T-cell (primary cell): ENCODE measurements at places on chromosomes 5 and 9.

- no peak for DNase-seq
These were observed 173.4 kb upstream of the CDH12 start for GRCh38 chr5:23026252-23027170.

DNA sequence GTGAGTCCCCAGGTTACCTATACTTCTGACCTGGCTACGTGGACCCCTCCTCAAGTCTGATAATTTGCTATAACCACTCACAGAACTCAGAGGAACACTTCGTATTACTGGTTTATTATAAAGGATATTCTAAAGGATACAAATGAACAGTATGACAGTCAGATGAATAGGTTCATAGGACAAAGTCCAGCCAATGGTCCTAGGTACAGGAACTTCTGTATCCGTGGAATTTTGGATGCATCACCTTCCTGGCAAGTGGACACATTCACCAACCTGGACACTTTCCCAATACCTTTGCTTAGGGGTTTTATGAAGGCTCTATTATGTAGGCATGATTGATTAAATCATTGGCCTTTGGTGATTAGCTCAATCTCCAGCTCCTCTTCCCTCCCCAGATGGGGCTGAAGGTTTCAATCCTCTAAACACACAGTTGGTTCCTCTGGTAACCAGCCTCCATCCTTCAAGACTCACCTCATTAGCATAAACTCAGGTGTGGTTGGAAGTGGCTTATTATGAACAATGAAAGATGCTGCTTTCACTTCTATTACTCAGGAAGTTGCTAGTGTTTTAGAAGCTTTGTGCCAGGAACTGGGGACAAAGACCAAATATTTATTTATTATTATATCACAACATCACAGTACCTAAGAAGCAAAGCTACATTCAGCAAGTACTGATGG, 149.6 kb upstream of the ELL2 start:
- DNase-seq, result no peak

DNA sequence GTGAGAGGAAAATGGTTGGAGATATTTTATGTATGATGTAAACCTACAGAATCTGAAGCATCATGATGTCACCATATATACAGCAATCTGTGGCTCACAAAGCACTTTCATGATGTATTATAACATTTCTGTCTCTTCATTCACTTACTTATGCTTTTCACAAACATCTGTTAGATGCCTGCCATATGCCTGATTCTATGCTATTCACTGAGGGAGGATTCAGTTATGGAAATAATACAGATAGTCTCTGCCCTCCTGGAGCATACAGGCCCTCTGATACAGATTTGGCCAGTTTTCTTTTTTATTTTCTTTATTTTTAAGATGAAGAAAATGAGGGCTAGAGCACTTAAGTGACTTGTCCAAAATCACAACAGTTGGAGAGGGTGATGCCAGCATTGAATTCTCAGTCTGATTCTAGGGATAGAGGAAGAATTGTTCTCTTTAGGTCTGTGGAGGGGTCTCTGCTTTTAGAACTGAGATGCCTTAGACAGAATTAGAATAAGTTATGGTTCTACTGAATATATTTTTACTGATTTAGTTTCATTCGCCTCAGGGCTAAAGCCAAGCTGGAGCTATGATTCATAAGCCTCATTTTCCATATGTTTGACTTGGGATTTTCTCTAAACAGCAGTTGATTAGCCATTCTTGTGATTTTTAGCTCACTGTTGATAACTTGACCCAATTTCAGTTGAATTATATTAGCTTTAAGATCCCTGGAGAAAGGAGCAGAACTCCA, 636.4 kb downstream of the PRELID2 start:
- DNase-seq, result no peak

DNA sequence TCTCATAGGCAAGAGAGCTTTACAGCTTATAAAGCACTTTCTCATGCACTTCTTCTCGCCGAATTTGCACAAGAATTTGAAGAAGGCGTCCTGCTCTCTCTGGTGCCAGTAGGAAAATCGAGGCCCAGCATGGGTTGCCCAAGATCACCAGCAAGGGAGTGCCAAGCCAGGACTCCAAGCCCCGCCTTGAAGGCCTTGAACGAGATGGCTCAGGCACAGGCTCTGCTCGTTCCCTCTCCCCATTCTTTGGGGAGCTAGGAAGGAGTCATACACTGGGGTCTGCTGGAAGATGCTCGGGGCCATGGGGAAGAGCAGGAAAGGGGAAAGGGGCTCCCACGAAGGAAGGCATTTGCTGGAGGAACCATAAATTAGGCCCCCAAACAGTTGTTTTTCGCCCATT, 46.7 kb downstream of the PAX5 start:
- no peak for DNase-seq

DNA sequence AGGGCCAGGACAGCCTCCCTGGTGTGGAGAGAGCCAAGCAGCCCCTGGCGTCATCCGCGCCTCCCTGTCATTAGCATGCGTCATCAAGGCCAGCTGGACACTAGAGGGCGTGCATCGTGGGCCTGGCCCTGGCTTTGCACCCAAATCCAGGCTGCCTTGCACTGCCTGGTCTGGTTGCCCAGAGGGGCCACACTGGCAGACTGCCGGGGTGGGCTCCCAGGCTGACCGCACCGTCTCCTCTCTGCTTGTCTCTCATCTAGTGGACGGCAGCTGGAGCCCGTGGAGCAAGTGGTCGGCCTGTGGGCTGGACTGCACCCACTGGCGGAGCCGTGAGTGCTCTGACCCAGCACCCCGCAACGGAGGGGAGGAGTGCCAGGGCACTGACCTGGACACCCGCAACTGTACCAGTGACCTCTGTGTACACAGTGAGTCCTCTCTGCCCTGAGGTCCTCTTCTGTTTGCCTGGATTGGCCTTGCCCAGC, 29.0 kb downstream of the HK3 start:
- no peak for DNase-seq

DNA sequence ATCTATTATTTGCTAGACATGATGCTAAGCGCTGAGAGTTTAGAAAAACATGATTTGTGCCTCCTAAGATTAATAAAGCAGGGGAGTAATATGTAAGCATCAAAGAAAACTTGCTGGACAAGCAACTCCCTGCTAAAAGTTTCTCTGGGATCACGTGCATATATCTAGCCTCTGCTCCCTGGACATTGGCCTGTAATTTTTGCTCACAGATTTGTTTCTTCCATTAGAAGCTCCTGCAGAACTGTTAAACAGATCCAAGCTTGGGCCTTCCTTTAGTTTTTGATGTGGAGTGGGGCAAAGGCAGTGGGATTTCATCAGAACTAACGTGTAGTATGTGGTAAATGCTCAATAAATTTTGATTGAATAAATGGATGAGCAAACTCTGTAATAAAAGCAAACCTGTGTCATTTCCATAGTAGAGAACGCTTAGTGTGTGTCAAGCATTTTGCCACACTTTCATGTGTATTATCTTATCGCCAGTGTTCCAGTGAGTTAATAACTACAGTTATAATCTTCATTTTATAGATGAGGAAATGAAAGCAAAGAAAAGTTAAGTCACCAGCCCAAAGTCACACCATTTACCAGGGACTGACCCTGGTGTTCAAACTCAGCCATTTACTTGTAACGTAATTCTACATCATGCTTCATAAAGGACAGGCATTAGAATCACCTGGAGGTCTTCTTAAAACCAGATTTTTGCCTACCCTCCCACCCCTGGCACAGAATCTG, 100.3 kb downstream of the PCSK5 start:
- DNase-seq, result no peak

DNA sequence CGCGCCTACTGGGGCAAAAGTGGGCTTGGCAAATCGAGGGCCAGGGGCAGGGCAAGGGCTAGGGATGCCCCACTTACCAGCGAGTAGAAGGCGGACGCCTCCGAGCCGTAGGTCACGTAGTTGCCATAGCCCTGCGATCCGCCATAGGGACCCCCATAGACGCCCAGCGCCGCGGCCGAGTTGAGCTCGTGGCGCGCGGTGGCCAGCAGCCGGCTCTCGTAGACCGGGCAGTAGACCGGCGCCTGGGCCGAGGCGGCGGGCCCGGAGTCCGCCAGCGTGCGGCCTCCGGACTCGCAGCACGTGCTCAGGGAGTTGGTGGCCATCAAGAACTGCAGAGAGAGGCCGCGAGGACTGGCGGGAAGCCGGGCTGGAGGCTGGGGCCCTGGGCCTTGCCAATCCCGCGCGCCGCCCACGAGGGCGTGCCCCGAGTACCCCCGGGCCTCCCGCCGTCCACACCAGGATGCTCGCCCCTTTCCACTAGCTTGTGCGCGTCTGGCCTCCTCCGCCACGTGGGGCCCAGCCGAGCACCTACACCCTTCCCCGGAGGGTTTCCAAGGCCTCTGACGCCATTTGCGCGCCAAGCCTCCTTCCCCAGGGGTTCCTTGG, 891 bp downstream of the IRX4 start:
- DNase-seq, result no peak

DNA sequence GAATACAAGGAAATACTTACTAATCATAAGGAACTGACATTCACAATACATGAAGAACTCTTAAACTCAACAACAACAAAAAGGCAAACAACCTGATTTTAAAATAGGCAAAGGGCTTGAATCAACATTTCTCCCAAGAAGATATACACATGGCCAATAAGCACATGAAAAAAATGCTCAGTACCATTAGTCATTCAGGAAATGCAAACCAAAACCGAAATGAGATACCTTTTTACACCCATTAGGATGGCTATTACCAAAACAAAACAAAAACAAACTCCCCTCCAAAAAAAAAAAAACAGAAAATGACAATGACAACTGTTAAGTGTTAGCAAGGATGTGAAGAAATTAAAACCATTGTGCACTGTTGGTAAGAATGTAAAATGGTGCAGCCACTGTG, 104.1 kb upstream of the ZNF462 start:
- DNase-seq, result no peak

DNA sequence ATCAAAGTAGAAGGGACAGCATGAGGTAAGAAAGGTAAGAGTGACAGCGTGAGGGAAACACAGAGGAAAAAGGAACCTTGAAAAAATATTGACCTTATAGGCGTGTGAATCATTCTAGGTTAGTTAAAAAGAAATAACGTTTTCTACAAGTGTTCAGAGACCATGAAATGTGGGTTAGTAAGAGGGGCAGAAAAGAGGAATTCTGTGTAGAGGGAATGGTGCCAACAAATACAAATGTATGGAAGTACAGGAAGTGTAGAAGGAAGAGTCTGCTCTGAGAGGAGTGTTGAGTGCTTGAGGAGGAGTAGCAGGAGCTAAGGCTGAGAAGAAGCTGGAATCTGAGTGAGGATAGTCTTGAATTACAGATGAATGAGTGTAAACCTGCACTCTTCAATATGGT, 418.6 kb upstream of the RIOK2 start:
- no peak for DNase-seq

GRCh38 chr9:115739096-115739875, 414.3 kb upstream of the PAPPA start:
- no peak for DNase-seq

DNA sequence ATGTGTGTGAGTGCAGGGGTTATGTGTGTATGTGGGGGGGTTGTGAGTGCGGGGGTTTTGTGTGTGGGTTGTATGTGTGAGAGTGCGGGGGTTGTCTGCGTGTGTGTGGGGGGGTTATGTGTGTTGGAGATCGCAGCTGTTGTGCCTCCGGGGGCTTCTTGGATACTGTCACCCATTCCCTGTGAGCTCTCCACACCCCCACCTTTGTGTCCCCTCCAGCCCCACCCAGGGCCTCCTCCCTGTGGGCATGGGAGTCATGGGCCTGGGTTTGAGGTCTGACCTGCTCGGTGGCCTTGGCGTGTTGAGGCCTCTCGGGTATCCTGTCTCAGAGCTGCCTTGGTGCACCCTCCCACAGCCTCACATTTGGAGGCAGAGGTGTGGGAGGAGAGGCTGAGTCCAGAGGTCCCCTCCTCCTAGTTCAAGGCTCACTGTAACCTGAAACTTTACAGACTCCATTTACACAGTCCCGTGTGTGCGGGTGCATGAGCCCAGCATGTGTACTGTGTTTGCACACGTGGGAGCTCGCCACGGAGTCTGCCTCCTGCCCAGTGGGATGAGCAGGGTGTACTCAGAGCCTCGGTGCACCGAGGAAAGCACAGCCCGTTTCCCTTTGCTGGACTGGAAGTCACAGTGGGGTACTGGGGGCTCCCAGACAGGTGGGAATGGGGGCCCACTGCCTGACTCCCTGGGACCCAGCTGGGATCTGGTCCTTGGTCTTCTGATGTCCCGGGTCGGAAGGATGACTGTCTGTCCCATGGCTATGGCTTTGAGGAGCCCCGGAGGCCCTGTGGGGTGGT, 43.4 kb downstream of the RXRA start:
- no peak for DNase-seq

DNA sequence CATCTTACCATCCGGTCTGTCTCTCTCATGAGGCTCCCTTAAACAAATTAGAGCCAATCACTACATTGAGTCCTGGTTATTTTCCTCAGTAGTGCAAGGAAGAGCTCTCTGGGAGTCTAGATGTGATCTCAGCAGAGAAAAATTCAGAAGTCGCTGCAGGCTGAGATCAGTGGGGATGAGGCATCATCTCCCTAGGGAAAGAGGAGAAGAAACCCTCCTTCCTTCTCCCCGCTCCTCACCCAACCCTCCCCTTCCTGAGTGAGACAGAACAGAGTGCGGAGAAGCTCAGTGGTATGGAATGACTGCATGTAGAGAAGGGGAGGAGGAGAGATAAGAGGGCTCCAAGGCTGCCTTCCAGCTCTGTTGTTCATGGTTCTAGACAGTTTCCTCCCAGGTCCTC, 80.5 kb downstream of the PAPPA start:
- DNase-seq, result no peak

GRCh38 chr5:149822301-149822700, 92.2 kb downstream of the PPARGC1B start:
- DNase-seq, result no peak

- no peak for DNase-seq
These were observed 192.3 kb downstream of the PALM2AKAP2 start for GRCh38 chr9:109972026-109972882.

GRCh38 chr5:54807421-54807820, 178.0 kb downstream of the ESM1 start:
- DNase-seq, result no peak

DNA sequence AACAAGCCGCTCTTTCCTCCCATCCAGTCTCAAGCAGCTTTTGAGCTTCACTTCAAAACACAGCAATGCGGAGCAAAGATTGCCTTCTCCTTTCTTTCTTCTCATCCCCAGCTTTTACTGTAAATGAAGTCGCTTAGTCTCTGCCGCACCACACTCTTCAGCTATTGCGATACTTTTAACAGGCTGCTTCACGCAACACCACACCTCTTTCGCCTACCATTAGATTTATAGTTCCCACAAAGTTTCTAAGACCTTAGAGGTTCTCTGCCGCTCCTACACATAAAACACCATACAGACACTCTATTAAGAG, 711 bp downstream of the PGGT1B start:
- no peak for DNase-seq

DNA sequence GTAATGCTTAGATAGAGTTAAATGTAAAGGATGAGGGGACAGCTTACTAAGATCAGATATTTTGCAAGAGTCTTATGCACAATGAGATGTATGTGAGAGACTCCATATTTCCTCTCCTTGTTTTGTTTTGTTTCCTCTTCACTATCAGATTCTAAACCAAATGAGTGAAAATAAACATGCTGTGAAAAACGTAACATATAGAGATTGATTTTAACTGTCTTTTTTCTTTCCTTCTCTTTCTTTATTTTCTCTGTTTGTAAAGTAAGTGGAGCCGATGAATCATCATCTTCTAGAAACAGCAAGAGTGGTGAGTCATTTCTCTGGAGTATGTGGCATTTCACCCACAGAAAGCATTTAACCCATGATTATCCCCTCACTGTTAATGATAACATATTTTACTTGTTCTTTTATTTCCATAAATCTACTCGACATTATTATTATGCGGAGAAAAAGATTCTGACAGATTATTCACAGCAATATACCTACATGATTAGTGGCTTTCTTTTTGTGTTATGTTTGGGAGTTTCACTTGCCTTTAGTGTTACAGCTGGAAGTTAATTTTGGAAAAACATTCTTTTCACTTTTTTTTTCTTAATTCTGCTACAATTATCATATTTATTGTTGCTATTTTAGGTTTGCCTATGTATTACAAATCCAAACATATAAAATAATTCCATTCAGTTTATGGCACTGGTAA, 2.1 kb upstream of the ANXA1 start:
- no peak for DNase-seq
